Bone marrow (tissue), 2 donors: ENCODE measurements at places on chromosomes 2 and 18.

- no peak for DNase-seq
Measured at GRCh38 chr2:78301166-78301789, 724.2 kb upstream of the REG3G start.

DNA sequence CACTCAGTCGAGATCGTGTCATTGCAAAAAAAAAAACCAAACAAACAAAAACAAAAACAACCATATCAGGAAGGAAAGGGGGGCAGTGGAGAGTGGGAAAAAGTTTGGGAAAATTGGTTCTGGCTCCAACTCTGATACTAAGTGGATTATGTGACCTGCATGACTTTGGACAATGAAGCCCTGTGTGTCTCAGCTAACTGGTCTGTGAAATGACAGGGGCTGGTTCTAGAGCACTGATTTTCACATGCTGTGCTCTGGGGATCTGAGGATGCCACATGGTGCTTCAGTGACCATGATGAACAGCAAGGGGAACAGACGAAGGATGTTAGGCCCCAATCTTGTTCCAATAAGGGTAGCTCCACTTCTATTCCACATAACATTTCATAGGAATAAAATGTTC, 157.4 kb upstream of the DNMT3A start:
- no peak for DNase-seq

GRCh38 chr2:72994282-72994990, 77.1 kb downstream of the SFXN5 start:
- DNase-seq: no peak

GRCh38 chr2:32838418-32838817, 108.3 kb upstream of the LTBP1 start:
- no peak for DNase-seq

DNA sequence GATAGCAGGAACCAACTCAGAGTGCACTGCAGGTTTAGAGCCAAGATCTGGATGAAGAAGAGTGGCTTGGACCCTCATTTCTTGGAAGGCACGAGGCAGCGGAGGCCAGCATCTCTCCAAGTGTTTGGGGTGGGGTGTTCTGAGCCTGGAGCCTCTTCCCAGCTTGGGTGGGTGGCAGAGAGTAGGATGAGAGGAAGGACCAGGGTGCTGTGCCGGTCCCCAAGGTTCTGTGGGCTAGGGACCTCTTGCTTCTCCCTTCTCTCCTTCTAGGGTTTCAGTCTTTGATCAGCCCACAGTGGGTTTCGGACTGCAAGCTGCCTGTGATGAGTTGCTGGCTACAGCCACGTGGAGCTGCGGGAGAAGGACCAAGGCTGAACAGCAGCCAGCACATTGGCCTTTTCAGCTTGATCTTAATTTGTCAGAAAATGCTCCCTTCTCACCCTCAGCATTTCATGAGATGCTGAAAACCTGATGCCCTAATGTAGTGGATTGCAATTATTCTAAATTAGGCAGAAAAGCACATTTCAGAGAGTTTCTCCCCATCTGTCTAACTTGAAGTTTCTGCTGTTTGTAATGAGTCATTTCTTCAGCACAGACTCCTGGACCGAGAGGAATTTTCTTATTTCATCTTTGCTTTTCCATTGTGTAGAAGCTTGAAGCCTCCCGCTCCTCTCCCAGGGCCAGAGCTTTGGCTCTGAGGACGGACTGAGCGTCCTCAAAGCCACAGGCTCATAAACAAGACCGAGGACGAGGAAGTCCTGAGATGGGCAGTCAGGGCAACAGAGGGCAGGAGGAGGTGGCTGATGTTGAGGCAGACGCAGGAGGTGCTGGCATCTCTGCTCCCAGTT, 99.1 kb upstream of the HDAC4 start:
- no peak for DNase-seq

GRCh38 chr2:174341293-174341994, 6.7 kb downstream of the SP9 start:
- DNase-seq: peak; percentile 59

DNA sequence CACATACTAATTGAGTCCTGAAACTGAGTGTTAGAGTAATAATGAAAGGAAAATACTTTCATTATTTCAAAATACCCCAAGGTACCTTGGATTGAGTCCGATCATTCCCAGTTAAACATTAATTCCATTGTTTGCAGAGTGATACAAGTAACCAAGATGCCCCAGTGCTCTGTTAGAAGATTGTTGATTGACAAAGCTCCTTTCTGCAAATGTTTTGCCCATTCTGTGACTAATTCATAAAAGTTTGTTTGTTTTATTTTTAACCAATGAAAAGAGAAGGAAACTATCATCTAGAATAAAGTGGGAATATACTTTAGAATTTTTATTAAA, 124.0 kb downstream of the GULP1 start:
- no peak for DNase-seq

GRCh38 chr2:115303-115702, 69.0 kb upstream of the FAM110C start:
- DNase-seq: no peak

GRCh38 chr2:166926657-166927056, 38.4 kb downstream of the XIRP2 start:
- no peak for DNase-seq

DNA sequence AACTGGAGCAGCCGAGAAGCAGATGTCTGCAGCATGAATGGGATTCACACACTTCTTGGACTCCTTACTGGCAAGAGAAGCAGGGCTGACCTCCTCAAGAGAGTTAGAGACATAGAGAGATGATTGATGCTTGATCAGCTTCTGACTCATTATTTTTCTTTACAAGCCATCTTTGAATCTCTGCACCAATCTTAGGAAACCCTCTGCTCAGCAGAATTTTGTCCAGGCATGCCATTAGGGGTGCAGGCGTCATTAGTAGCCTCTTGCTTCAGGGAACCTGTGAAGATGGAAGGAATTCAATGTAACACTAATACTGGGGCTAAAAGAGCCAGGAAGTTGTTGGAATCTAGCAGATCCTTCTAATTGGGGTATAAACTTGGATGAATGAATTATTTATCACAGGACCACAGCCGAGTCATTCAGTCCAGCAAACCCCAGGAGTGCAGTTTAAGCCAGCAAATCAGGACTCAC, 151.8 kb downstream of the MGAT5 start:
- no peak for DNase-seq

- DNase-seq: no peak
Measured at GRCh38 chr2:215358312-215358845, 46.5 kb downstream of the ATIC start.
